Panc1 (cell line): ENCODE measurements at places on chromosomes 3 and 15. TPM values are rescaled to one million over a fixed set of nuclear protein-coding genes. Genes with fewer than 3 reads are reported as not detected.

DNA sequence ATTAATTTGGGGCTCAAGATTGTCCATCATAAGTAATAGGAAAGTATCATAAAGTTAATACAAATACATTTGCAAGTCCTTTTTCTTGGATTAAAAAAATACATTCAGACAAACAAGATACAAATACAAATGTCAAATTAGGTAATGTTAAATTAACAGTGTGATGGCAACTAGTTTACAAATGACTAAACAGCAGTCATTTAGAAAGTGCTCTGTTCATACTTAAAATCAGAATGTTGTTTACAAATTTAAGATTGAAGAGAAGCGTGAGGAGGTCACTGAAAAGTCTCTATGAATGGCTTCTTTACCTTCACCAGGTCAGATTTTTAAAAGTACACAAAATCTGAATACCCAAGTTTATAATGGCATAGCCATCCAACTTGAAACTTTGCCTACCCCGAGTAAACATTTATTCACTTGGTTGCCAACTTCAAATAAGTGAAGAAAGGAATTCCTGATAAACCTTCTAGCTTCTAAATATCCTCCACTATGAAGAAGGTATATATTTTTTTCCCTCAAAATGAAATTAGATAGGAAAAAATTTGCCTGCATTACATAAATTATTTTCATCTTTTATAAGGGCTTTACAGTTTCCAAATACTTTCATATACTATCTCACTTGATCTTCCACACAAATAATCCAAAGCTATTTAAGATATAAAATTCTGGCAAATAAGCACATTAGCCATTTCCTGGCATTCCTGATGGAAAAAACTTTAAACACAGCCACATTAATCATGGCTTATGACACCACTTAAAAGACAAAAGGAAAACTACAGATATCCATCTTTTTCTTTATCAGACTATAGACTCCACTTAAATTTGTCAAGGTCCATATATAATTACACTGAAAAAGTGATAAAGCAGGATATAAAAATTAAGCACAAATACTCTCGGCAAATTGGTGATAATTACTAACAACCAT lies 11.5 kb upstream of the NEK10 start:
- no peak overlapping the region for H3K27ac ChIP-seq
- H3K36me3 ChIP-seq = peaks cover 72% of the 10 kb centered on the region
- no peak overlapping the region for H3K4me3 ChIP-seq
- H3K4me1 ChIP-seq = no peaks in the 10 kb centered on the region; the same call in 1 of the 2 replicates

The MKRN3 gene
- total RNA-seq = 7.9 TPM

DNA sequence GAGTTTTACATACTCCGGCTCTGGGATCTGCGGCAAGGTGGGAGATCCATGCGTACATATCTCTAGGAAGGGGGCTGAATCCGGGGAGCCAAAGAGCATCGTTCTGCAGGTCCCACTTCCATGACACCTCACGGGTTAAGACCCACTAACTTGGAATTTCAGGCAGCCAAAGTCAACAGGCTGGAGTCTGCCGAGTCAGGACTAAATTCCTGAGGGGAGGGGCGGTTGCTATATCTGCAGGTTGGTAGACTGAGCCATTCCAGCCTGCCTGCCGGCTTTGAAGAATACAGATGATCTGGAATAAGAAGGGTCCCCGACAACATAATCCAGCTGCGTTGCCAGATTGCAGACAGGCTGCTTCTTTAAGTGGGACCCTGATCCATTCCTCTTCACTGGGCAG lies 65.4 kb upstream of the PEX5L start:
- no peaks in the 10 kb centered on the region for H3K27me3 ChIP-seq
- H3K36me3 ChIP-seq = no peaks in the 10 kb centered on the region
- H3K4me1 ChIP-seq = no peaks in the 10 kb centered on the region
- no peak overlapping the region for H3K4me3 ChIP-seq
- no peak overlapping the region for H3K27ac ChIP-seq
- no peak for DNase-seq

DNA sequence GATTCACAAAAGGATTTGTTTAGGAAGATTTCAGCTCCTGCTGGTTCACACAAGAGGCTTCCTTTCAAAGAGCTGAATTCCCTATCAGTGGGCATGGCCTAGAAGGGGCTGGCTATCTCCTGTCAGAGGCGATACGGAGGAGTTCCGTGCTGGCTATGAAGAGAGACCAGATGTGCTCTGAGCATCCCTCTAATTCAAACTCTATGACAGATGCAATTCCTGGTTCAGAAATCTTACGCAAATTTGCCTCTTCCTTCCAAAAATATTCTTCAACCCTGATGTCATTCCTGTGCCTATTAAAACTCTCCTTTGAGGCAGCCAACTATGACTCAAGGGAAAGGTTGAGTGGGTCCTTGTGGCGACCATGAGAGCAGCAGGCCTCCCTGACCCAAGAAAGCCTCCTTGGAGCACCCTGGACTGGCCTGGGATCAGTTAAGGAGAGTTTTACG lies 139.3 kb upstream of the HES1 start:
- H3K4me1 ChIP-seq = 0 out of 2 replicates have a peak, but pooled peaks cover 8% of the 10 kb centered on the region
- peak overlapping the region; percentile 50 for H3K27ac ChIP-seq
- DNase-seq = no peak
- H3K36me3 ChIP-seq = no peaks in the 10 kb centered on the region
- H3K27me3 ChIP-seq = no peaks in the 10 kb centered on the region
